T-helper 1 cell (primary cell): ENCODE measurements at places on chromosomes 5 and 9.

DNA sequence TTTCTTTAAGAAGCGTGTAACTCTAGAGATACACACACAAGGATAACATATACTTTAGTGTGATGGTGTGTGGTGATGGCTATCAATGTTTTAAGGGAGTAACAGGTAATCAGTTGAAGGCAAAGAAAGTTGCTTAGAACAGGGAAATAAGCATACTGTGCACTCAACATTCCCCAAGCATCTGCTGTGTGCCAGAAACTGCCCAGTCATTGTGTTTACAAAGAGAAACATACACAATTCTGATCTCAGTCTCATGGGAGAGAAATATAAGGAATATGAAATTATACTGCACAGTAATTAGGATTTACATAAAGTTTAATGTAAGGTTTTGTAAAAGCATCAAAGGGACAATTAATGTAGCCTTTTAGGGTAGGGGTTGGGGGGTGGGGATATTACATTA is 224.1 kb upstream of the TYRP1 start:
- DNase-seq = no peak

DNA sequence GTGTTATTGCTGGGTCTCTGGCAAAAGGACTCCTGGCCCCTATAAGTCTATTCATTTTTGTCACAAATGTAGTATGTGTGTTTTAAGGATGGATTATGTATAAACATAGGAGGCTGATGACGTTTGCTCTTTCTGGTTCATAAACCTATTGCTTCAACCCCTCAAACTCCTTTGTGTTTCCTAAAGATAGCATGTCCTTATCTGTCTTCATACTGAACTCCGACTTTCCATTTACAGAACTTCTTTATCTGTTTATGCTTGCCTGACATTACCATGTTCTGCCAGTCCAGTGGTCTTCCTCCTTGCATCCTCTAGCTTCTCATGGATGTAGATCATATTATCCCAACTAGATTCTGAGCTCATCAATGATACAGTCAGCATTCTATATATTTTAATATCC is 46.1 kb downstream of the ARHGEF28 start:
- no peak for DNase-seq

DNA sequence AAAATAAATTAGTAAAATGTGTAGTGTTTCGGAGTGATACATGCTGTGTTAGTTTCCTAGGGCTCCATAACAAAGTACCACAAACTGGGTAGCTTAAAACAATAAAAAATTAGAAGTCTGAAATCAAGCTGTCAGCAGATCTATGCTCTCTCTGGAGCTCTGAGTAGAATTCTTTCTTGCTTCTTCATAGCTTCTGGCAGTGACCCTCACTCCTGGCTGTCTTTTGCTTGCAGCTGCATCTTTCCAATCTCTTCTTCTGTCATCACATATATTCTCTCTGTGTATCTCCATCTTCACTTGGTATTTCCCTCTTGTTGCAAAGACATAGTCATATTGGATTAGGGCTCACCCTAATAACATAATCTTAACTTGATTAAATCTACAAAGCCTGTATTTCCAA is 37.6 kb upstream of the PLCXD3 start:
- DNase-seq = no peak

DNA sequence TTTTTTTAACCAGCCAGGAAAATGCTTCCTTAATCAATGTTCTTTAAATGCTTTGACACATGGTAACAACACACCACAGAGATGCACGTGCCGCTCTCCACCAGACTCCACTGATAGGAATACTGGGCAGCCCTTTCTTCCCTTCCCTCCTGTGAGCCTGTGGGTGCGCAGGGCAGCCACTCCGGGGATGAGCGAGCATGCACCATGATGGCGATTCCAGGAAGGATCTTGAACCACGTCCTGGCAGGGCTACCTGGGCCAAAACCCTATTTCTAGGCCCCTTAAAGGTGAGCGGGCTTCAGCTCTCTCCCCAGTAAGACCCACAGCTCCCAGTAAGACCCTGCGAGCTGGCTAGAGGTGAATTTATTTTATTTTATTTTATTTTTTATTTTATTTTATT is 128.2 kb downstream of the MVB12B start:
- DNase-seq = no peak

GRCh38 chr5:170296036-170296934 is 1.3 kb downstream of the LCP2 start:
- DNase-seq = no peak

DNA sequence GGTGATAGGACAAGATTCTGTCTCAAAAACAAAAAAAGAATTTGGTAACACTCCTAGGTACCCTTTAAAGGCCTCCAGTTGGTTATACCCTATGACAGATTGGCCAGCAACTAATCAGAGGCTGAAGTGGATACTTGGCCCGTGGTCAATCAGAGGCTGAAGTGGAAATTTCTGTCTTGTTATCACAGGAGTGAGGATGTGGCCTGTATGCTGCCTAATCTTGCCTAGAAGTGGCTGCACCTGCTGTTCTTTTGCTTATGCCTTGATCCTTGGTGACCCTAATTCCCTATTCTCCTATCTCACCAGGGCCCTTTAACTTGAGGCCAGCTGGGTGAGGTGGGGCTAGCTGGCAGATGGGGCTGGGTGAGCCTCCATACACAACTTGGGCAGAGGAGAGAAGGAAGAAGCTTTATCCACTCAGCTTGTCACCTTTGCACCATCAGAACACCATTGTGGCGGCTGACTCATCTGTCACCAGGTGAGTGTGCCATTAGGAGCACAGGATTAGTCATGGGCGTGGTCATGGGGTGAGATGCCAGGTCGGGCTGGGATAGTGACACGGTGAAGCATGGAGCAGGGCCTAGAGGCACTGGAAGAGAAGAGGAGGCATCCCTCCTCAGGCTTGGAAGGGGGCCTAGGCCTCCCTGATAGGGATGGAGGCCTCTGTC is 41.5 kb downstream of the SAR1B start:
- no peak for DNase-seq

DNA sequence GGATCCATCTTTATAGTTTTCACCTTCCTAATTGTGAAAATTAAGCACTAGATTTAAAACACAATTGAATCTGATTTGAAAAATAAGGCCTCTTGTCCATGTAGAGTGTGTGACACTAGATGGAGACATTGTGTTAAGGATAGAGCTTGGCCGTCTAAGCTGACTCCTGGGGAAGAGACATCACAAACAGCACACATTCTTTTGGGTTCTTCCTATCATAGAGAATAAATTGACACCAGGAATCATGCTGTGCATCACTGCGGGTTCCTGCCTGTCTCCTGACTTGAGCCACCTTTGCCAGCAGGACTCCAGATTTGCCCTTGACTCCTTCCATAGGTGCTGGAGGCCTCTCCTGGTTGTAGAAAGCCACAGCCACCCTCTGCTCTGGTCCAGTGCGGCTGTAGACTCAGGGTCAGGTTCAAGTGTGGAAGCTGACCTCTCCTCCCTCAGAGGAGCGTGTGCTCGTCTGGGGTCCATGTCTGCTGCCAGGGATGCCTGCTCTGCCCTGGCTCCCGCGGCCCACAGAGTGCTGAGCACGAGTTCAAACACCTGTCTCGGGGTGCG is 11.2 kb downstream of the ROPN1L start:
- no peak for DNase-seq

DNA sequence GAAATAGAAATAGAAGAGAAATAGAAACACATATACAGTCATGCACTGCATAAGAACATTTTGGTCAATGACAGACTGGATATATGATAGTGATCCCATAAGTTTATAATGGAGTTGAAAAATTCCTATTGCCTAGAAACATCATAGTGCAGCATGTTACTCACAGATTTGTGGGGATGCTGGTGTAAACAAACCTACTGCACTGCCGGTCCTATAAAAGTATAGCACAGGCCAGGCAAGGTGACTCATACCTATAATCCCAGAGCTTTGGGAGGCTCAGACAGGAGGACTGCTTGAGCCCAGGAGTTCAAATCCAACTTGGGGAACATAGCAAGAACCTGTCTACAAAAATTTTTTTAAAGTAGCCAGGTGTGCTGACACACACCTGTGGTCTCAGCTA is 240.6 kb upstream of the MAP3K1 start:
- DNase-seq = no peak

DNA sequence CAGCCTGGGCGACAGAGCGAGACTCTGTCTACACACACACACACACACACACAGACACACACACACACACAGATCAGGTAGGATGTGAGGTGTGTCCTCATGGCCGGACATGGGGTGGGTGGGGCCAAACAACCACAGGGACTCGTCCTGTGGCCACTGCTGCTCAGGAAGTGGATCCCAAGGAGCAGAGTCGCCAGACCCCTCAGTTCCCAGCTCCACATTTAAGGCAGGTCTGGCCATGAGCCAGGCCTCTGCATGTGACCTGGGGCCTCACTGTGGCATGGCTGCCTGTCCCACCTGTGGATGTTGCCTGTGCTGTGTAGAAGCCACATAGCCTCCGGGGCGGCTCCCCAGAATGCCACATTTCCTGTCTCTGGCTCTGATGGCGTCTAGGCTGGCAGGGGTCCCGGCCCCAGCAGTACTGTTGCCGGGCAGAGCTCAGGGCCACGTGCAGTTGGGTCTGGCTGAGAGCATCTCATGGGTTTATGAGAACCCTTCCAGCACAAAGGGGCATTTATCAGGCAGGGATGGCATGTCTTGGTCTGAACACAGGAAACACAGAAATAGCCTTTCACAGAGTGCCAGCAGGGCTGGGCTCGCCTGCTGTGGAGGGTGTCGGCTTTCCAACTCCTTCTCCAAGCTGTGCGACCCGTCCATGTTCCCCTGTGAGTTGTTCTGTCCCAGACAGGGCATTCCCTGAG is 9.9 kb upstream of the NINJ1 start:
- peak; percentile 60 for DNase-seq

DNA sequence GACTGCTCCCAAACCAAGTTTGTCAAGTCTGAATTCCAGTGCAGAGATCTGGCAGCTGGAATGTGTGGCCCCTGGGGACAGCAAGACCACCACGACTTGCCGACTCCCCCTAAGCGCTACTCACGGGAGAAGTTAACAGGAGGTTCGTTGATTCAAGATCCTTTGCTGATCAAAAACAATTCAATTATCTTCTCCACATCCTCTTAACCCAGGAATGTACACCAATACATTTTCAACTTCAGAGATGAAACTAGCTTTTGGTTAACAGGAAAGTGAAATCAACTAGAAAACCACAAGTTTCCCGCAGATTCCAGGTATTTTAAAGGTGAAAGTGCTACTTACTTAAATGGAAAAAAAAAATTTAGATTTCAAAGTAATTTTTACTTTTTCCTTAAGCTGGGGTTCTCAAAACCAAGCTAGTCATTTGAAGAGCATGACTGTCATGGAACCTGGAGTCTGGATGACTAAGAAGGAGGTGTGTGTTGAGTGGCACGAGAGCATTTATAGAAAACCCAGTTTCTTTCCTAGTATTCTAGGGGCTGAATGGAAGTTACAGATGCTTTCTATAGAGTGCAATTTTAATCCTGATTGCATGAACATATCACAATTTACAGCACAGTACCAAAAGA is 257.5 kb upstream of the PANK3 start:
- peak; percentile 63 for DNase-seq

- no peak for DNase-seq
Measured at GRCh38 chr5:23405316-23406068, 101.9 kb upstream of the PRDM9 start.

DNA sequence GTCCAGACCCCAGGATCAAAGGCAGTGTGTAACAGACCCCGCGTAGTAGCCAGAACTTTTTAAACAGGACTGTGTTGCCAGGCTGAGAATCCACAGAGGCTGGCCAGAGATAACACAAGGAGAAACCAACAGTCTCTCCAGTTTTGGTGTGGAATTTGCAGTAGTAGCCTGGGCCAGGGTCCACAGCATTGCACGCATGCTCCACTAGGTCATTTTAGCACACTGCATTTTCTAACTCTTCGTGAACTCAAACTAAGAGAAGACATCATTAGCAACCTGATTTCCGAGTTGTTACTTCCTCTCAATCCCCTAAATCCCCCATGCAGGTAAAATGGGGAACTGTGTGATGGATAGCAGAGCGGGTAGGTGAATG is 119.6 kb downstream of the BOD1 start:
- no peak for DNase-seq

- DNase-seq = no peak
Measured at GRCh38 chr5:52963636-52964035, 25.5 kb upstream of the ITGA2 start.

GRCh38 chr9:33137781-33138264 is 29.3 kb downstream of the B4GALT1 start:
- no peak for DNase-seq

DNA sequence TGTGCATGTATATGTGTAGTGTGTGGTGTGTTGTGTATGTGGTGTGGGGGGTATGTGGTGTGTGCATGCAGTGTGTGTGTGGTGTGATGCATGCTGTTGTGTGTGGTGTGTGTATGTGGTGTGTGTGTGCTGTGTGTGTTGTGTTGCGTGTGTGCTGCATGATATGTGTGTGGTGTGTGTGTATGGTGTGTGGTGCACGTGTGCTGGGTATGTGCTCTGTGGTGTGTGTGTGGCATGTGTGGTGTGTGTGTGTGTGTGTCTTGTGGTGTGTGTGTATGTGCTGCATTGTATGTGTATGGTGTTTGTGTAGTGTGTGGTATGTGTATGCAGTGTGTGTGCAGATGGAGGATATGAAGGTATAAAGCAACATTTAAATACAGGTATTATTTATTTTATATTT is 50.5 kb upstream of the CKS2 start:
- DNase-seq = no peak

GRCh38 chr9:23824830-23825591 is 1.0 kb downstream of the ELAVL2 start:
- no peak for DNase-seq

DNA sequence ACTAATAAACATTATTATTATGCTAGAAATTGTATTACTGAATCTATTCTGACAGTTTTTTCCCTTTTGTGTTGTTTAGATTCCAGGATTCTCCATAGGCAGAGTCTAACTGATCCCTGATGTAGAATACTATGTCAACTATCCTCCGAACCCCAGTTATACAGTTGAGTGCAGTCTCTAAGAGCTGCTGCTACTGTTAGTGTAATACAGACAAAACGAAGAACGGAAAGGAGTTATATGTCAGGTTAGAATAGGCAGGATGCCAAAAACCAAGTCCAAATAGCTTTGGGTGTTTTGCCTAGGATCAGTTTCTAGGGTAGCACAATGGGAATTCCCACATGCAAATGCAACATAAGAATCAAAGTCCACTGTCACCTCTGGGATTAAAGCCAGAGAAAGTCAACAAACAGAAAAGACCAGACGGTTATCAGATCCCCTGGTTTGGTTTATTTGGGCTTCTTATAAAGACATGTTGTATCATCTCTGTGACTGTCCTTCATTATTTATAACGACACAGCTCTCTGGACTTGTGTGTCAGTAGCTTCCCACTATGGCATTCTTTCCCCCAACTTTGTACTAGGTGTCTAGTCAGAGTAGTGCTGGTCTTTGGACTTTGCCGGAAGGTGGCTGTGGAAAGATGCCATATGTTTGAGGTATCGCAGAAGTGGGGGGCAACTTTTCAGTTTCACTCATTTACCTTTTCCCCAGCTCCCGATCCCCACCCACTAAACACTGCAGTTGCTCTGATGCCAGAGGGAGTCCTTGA is 14.9 kb upstream of the TMEM38B start:
- no peak for DNase-seq

DNA sequence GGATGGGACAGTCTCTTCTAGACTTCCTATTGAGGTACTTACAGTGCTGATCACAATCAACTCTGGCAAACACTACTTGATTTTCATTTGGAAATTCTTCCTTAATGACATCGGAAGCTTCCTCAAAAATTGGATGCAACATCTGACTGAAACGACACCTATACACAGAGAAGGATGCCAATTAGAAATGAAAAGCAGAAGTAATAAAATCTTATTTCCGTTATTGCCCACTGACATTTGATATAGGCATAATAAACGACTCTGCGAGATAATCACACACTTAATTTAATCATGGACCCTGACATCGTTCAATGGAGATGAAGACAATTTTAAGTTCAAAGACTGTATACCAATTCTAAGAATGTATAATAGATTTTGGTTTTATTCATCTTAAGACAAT is 46.4 kb downstream of the ERP44 start:
- DNase-seq = no peak

- no peak for DNase-seq
Measured at GRCh38 chr5:92956886-92957285, 624.1 kb downstream of the NR2F1-AS1 start.
